ENCODE measurements at places on chromosomes 2 and 18.

DNA sequence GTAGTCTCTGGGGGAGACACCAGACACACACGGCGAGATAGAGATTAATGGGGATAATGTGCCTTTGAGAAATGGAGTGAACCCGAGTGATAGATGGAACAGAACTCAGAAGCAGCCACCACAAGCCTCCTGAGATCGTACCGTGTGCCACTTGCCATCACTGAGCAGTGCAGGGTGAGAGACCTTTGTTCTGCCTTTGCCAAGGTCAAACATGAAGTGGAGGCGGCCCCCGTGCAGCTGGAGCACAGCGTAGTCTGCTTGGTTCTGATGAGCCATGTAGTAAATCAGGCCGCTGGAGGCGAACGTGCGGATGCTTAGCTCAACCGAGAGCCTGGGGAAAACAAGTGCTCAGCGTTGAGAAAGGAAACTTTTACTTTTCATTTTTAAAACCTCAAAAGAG is 167.0 kb downstream of the LAMA1 start:
- no peak for DNase-seq

GRCh38 chr18:10514601-10515000 is 11.2 kb upstream of the NAPG start:
- no peak for DNase-seq

DNA sequence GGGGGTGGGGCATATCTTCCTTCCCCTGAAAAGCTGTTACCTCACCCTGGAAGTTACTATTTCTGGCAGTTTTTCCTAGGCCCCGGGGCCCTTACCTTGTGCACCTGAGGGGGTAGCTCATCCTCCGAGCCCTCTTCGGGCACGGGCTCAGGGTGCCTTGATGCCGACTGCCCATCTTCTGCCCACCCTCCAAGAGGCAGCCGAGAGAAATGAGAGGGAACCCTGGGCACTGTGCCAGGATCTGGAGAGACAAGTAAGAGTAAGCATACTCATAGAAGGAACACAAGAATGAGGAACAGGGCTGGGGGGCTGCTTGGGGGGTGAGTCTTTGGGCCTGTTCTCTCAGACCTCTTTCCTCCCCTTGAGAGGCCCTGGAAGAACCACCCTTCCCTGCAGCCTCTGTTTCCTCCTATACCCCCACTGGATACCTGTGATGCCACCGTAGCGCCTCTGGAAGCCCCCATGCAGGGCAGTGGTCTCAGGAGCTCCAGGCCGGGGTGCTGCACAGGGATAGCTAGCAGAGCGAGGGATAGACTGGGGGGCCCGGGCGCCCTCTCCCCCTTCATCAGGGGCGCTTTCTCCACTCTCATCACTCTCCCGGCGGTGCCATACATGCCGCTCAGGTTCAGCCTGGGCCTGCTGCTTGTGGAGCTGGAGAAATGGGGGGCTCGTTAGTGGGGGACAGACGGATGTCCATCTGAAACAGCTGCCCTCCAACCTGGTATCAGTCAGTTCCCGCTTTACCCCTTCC is 2.1 kb upstream of the ABCB6 start:
- DNase-seq: no peak

GRCh38 chr2:29361231-29361630 is 246.0 kb downstream of the CLIP4 start:
- DNase-seq: no peak

DNA sequence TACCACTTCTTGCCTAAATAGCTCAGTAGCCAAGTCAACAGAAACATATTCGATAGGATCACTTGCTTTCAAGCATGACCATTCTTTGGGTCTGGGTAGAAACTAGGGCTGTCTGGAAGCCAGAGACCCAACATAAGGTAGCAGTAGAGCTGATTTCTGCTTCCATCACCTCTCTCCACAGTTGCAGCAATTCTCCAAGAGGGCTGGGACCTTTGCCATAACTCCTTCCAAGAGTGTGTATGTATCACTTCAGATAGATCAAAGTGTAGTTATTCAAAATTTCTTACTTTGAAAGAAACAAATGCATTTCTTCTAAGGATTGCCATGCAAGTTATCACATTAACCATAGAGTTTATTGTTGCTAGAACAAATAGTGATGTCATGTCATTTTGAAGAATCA is 172.0 kb upstream of the GALNT5 start:
- DNase-seq: no peak

Measured in CD4-positive, alpha-beta T cell treated with Interleukin-6 at 100 ng/mL for 8 hours (primary cell).